Activated naive CD8-positive, alpha-beta T cell treated with anti-CD3 and anti-CD28 coated beads for 36 hours (primary cell): ENCODE measurements at places on chromosomes 3 and 15.

DNA sequence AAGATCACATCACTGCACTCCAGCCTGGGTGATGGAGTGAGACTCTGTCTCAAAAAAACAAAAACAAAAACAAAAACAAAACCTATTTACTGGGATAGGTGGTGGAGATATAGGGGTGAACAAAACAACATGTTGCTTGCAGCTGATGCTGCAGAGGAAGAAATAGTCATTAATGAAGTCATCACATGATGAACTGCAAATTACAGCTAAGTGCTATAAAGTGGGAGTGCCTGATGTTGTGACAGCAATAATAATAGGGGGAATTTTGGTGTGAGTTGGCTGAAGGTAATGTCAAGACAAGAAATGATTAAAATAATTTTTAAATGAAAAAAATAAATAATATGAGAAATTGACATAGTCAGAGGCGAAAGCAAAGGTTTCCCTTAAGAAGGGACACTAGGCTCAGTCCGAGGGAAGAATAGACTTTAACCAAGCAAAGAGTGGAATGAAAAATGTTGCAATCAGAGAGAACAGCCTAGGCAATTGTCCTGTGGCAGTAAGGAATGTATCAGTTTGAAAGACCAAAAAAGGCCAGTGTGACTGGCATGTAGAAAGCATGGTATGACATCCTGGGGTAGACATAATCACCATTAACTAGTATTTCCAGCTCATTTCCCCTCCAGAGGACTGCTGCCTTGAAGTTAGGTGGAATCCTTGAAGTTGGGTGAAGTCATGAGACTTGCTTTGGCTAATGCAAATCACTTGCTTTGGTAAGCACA, 14.7 kb upstream of the PIK3CB start:
- no peaks in the 10 kb centered on the region for H3K4me1 ChIP-seq
- H3K4me3 ChIP-seq, result no peak overlapping the region
- DNase-seq, result no peak
- no peaks in the 10 kb centered on the region for H3K27me3 ChIP-seq
- H3K36me3 ChIP-seq, result no peaks in the 10 kb centered on the region
- no peak overlapping the region for H3K27ac ChIP-seq

GRCh38 chr3:192915722-192916121, 1.9 kb downstream of the MB21D2 start:
- peak overlapping the region; percentile 40 for H3K4me3 ChIP-seq
- H3K27ac ChIP-seq, result no peak overlapping the region
- peaks cover 3% of the 10 kb centered on the region for H3K36me3 ChIP-seq
- peaks cover 75% of the 10 kb centered on the region for H3K27me3 ChIP-seq
- DNase-seq, result no peak

GRCh38 chr3:32888739-32889138, 62.7 kb upstream of the CCR4 start:
- H3K4me3 ChIP-seq, result no peak overlapping the region
- DNase-seq, result no peak
- peaks cover 3% of the 10 kb centered on the region for H3K4me1 ChIP-seq

- no peak overlapping the region for H3K4me3 ChIP-seq
- peaks cover 8% of the 10 kb centered on the region for H3K27me3 ChIP-seq
- H3K27ac ChIP-seq, result no peak overlapping the region
- no peaks in the 10 kb centered on the region for H3K4me1 ChIP-seq
- H3K36me3 ChIP-seq, result no peaks in the 10 kb centered on the region
- no peak for DNase-seq
Measured at GRCh38 chr3:186075931-186076567, 32.8 kb downstream of the ETV5 start.

- DNase-seq, result no peak
- peaks cover 39% of the 10 kb centered on the region for H3K4me1 ChIP-seq
- no peak overlapping the region for H3K27ac ChIP-seq
- H3K36me3 ChIP-seq, result peaks cover 11% of the 10 kb centered on the region
- no peaks in the 10 kb centered on the region for H3K27me3 ChIP-seq
Measured at GRCh38 chr3:183158113-183158512, 4.4 kb downstream of the LAMP3 start.

DNA sequence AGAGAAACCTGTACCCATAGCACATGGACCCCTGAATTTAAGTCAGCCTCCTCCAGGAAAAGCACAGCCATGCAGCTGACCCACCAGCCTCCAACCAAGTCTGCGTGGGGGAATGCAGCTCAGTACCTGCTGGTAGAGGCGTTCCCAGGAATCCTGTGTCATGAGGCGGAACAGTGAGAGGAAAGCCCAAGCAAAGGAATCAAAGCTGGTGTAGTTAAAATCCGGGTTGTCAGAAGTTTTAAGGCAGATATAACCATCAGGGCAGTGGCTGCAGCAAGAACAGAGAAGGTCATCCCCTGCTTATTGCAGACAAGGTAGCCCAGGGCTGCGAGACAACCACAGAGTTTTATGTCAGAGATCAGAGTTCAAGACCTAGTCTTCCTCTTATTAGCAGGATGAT, 59.1 kb downstream of the SCN10A start:
- peaks cover 7% of the 10 kb centered on the region for H3K27me3 ChIP-seq
- no peaks in the 10 kb centered on the region for H3K4me1 ChIP-seq
- H3K27ac ChIP-seq, result no peak overlapping the region
- no peak for DNase-seq
- no peaks in the 10 kb centered on the region for H3K36me3 ChIP-seq
- H3K4me3 ChIP-seq, result no peak overlapping the region

GRCh38 chr3:58560771-58561311, 16.4 kb downstream of the FAM107A start:
- H3K4me3 ChIP-seq, result no peak overlapping the region
- DNase-seq, result no peak
- no peaks in the 10 kb centered on the region for H3K27me3 ChIP-seq
- H3K4me1 ChIP-seq, result no peaks in the 10 kb centered on the region
- H3K27ac ChIP-seq, result no peak overlapping the region

- H3K36me3 ChIP-seq, result no peaks in the 10 kb centered on the region
- H3K4me1 ChIP-seq, result no peaks in the 10 kb centered on the region
- H3K4me3 ChIP-seq, result no peak overlapping the region
- H3K27ac ChIP-seq, result no peak overlapping the region
- H3K27me3 ChIP-seq, result peaks cover 43% of the 10 kb centered on the region
Measured at GRCh38 chr3:180595559-180595935, 6.4 kb upstream of the TTC14 start.

DNA sequence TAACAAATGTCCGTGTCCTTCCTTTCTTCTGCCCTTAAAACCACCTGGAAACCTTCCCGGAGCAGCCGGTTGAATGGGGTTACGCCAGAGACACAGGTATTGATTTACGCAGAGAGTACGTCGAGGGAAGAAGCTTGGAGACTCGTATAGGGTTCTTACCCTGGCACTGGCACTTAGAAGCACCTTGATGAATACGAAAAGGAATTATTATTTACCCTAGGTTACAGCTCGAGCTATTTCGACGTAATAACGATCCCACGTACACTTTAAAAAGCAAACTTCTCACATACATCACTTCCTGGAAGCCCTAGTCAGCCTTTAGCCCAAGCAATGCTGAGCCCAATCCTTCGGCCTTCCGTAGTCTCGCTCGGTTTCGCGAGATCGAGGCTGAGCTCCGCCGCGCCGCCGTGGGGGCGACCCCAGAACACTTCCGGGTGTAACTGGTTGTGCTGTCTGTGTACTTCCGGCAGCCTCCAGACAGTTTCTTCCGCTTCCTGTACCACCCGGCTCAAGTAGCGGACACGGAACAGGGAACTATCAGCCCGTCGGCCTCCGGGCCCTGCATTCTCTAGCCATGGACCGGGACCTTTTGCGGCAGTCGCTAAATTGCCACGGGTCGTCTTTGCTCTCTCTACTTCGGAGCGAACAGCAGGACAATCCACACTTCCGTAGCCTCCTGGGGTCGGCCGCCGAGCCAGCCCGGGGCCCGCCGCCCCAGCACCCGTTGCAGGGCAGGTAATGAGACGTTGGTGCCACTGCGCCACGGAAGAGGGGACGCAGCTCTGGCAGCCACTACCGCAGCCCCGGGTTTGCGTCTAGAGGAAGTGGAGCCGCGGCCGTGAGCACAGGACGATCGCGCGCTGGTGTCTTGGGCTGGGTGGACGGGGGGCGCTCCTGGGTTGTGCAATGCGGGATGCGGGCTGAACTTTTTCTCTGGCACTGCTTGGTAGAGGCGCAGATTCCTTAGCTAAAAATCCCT, at the start of gene TTC14:
Gene TTC14 (plus strand): TSS at position 476 of the 979 bp plus-strand sequence. CDS start 99 bp downstream, at position 575.
- H3K36me3 ChIP-seq, result peaks cover 31% of the 10 kb centered on the region
- H3K27ac ChIP-seq, result peak within 1 kb of the TSS; percentile 96
- H3K4me1 ChIP-seq, result peaks cover 11% of the 10 kb centered on the region
- DNase-seq, result peak; percentile 96

- H3K27ac ChIP-seq, result peak overlapping the region; percentile 91
- H3K36me3 ChIP-seq, result peaks cover 36% of the 10 kb centered on the region
- peak overlapping the region; percentile 68 for H3K4me3 ChIP-seq
- DNase-seq, result no peak
- H3K4me1 ChIP-seq, result peaks cover 81% of the 10 kb centered on the region
- no peaks in the 10 kb centered on the region for H3K27me3 ChIP-seq
Measured at GRCh38 chr15:74795966-74796625, 14.2 kb downstream of the CSK start.

GRCh38 chr15:50435772-50436171, 11.6 kb downstream of the USP8 start:
- H3K4me1 ChIP-seq, result peaks cover 27% of the 10 kb centered on the region
- H3K27me3 ChIP-seq, result no peaks in the 10 kb centered on the region
- H3K36me3 ChIP-seq, result peaks cover 25% of the 10 kb centered on the region

- no peaks in the 10 kb centered on the region for H3K4me1 ChIP-seq
- H3K36me3 ChIP-seq, result no peaks in the 10 kb centered on the region
- no peak for DNase-seq
- no peak overlapping the region for H3K4me3 ChIP-seq
- H3K27ac ChIP-seq, result no peak overlapping the region
Measured at GRCh38 chr3:170499562-170500156, 81.0 kb downstream of the CLDN11 start.

- DNase-seq, result no peak
- no peaks in the 10 kb centered on the region for H3K27me3 ChIP-seq
- no peak overlapping the region for H3K4me3 ChIP-seq
- no peaks in the 10 kb centered on the region for H3K4me1 ChIP-seq
Measured at GRCh38 chr15:87860743-87861142, 395.8 kb downstream of the NTRK3 start.

DNA sequence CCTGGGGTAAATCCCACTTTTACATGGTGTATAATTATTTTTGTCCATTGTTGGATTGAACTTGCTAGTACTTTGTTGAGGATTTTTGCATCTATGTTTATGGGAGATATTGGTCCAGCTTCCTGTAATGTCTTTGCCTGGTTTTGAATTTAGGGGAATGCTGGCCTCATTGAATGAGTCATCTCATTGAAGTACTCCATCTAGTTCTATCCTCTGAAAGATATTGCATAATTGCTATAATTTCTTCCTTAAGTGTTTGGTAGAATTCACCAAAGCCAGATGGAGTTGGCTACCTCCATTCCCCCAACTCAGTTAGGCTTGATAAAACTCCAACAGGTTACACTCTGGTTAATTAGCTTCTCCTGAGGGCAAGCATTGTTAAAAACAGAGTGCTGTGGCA, 237.4 kb upstream of the TGFBR2 start:
- no peak overlapping the region for H3K4me3 ChIP-seq
- H3K27ac ChIP-seq, result no peak overlapping the region
- DNase-seq, result no peak

DNA sequence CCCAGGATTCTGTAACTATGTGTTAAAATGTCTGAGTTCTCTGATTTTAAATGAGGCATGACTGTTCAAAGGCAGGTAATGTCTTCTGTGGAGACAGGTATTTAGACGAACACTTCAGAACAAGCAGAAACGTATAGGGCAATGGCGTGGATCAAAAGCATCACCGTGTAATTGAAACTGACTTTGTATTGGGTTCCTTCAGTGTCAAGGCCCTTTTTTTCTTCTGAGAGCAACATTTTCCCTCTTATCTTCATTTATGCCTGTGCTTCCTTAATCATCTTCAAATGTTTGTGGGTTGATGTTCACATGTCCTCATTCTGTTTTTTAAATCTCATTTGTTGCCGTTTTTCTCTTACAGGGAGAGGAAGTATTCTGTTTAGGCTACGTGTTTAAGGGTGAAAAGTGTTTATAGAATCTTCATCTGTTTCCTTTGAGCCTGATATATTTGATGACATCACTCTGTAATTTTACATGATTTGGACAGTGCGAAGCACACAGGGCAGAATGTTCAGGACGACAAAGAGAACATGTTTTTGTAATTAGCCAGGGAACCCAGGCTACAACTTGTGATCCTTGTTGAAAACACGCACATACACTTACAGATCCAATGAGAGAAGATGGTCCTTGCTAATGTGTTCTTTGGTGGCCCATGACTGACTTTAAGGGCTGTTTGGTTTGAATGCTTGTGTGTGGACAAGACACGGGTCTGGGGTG, 196.0 kb downstream of the LRTM1 start:
- H3K4me1 ChIP-seq, result no peaks in the 10 kb centered on the region
- H3K36me3 ChIP-seq, result no peaks in the 10 kb centered on the region
- DNase-seq, result no peak
- H3K27me3 ChIP-seq, result peaks cover under 1% of the 10 kb centered on the region
- no peak overlapping the region for H3K27ac ChIP-seq

DNA sequence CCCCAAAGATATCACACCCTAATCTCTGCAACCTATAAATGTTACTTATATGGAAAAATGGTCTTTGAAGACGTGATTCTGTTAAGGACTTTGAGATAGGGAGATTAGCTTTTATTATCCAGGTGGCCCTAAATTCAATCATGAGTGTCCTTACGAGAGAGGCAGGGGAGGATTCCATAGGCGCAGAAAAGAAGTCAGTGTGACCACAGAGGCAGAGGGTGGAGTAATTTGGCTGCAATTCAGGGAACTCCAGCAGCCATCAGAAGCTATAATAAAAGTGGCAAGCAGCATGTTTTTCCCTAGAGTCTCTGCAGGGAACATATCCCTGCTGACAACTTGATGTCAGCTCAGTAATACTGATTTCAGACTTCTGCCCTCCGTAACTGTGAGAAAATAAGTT, 315.2 kb upstream of the ROBO2 start:
- H3K27me3 ChIP-seq, result no peaks in the 10 kb centered on the region
- H3K4me1 ChIP-seq, result no peaks in the 10 kb centered on the region
- DNase-seq, result no peak
- H3K4me3 ChIP-seq, result no peak overlapping the region
- no peak overlapping the region for H3K27ac ChIP-seq

GRCh38 chr3:147420353-147421183, 11.4 kb downstream of the ZIC1 start:
- no peaks in the 10 kb centered on the region for H3K4me1 ChIP-seq
- peaks cover 94% of the 10 kb centered on the region for H3K27me3 ChIP-seq
- peaks cover 4% of the 10 kb centered on the region for H3K36me3 ChIP-seq
- H3K27ac ChIP-seq, result no peak overlapping the region

GRCh38 chr3:97705764-97706163, 58.8 kb upstream of the ARL6 start:
- no peak overlapping the region for H3K27ac ChIP-seq
- H3K27me3 ChIP-seq, result peaks cover 3% of the 10 kb centered on the region

- H3K4me3 ChIP-seq, result no peak overlapping the region
- no peak for DNase-seq
- no peak overlapping the region for H3K27ac ChIP-seq
- peaks cover 40% of the 10 kb centered on the region for H3K4me1 ChIP-seq
- no peaks in the 10 kb centered on the region for H3K27me3 ChIP-seq
Measured at GRCh38 chr3:5144316-5144994, 22.4 kb downstream of the ARL8B start.

DNA sequence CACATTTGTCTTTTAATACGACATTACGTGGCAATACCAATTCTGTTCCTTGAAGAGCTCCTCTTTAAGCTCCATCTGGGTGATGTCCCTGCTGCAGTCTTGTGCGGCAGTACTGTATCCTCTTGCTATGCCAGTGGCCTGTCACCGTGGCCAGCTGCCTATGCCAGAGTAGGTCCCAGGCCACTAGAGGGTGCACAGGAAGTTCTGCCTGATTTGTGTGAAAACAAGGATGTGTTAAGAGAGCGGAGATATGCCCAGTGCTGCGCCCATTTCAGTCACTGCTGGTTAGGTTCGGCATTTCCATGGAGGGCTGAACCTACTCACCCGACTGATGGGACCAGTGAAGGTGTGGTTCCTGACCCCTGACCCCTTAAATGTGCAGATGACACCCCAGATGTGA, 25.2 kb downstream of the NIPA1 start:
- no peak for DNase-seq
- H3K27ac ChIP-seq, result no peak overlapping the region
- H3K27me3 ChIP-seq, result no peaks in the 10 kb centered on the region
- peaks cover 12% of the 10 kb centered on the region for H3K4me1 ChIP-seq
